ENCODE measurements at places on chromosomes 2 and 18.

GRCh38 chr18:76955524-76956170, 133.3 kb downstream of the ZNF236 start:
- peak; percentile 9 for DNase-seq

DNA sequence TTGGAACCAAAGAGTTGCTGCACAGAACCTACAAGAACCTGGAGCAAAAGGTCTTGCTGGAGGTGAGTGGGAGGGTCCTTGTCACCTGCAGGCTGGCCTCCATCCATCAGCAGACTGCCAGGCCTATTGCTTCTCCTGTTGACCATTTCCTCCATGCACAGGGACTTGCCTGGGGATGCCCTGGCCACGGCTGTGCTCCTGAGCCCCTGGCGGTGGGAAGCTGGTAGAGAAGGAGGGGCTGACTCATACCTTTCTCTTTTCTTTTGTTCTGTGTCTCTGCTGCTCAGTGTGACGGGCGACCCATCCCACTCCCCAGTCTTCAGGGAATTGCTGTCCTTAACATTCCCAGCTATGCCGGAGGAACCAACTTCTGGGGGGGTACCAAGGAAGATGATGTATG, 102.6 kb downstream of the DGKD start:
- no peak for DNase-seq

DNA sequence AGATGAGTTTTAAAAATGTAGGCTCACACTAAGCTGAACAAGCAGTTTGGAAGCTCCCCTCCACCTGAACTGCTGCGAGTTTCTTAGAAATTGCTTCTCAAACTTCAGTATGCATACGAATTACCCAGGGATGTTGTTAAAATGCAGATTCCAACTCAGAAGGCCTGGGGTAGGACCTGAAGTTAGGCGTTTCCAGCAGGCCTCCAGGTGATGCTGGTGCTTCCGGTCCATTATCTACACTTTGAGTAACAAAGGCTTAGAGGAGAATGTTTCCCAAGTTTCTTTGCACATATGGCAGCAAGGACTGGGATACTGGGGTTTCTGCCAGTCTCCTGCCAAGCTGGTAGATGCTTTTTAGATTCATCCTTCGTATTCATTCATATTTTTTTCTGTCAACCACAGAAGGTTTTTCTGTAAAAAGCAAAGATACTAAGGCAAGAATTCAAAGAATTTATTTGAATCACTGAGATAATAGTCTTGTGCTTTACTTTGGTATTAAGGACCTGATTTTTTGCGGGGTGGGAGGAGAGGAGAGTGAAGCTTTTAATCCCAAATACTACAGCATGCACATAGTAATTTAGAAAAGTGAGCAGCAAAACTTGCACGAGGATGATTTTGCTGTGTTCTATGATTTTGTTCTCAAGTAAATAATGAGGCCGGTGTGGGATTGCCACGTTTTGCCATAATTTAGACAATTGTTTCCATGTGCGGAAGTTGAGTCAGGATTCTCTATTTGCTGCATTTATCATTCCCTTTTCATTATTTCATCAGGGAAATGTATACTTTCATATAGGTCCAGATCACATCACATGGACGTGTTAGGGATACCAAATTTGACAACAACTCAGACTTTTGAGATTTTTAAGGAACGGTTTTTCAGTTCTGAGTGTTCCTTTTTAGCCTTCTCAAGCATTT, 137.6 kb upstream of the SPATS2L start:
- DNase-seq = no peak

GRCh38 chr2:27024812-27025211, 8.0 kb upstream of the TMEM214 start:
- no peak for DNase-seq

- DNase-seq = no peak
Measured at GRCh38 chr2:65361623-65362022, 70.8 kb downstream of the SPRED2 start.

GRCh38 chr2:42250925-42251324, 81.8 kb downstream of the EML4 start:
- no peak for DNase-seq

DNA sequence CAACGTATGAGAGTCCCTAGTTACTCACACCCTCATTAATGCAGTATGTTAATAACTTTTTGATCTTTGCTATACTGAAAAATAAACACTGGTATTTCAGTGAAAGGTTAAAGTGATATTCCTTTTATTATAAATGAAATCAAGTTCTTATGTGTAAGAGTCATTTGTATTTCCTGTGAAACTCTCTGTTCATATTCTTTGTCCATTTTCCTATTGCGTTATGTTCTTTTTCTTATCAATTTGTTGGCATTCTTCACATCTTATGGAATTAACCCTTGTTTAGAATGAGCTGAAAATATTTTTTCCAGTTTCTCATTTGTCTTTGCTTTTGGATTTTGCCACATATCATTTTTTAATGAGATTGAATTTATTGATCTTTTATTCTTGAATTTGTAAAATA, 44.8 kb downstream of the NDUFAF7 start:
- no peak for DNase-seq

- no peak for DNase-seq
Measured at GRCh38 chr2:10826625-10827024, 14.0 kb upstream of the PDIA6 start.

DNA sequence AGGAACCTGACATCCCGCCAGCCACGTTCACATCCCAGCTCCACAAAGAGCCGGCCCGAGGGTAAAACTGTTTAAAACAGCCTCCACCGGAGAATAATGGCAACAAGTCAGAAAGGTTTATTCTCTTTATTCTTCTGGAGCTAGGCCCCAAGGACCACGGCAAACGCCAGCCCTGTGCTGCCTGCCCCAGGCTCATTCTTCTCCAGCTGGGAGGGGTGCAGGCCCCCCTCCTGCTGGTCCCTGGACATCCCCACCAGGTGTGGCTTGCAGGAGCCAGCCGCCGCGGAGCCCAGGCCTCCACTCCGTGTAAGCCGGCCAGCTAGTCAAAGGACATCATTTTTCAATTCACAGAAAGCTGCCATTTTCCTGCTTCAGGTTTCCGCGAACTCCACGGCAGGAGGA, 65.8 kb upstream of the SALL3 start:
- DNase-seq = no peak

- DNase-seq = no peak
Measured at GRCh38 chr2:169362118-169362893, at the start of gene LRP2. TSS of gene LRP2 (minus strand) at chr2:169362534. CDS start at chr2:169362399, 135 bp downstream.

DNA sequence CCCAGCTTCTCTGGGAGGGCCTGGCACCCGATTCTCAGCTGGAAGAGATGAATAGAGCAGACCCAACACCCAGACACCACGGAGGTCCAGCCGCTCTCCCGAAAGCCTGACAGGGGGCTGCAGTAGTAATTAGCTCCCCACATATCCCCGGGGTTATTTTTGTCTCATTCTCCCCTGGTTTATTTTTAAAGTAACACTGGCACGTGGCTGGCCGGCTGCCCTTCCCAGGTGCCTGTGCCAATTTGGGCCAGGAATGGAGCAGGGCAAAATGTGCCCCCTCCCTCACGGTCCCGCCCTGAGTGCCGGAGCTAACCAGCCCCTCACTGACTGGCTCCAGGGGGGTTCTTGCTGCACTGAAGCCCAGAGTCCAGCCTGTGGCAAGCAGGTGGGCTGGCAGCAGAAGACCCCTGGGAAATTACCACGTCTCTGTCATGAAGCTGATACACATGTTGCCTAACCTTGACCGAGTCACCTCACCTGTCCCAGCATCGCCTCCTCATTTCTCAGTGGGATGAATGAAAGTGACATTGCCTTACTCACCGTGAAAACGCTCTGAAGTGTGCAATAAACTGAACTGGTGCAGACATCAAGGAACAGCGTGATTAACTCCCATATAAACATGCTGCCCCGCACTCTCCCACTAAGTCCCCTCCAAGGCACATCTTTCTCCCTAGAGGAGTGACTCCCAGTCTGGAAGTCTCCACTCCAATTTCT, 18.4 kb downstream of the KCNK3 start:
- DNase-seq = no peak

- DNase-seq = no peak
Measured at GRCh38 chr2:121545913-121546312, 15.2 kb downstream of the RNU4ATAC start.

DNA sequence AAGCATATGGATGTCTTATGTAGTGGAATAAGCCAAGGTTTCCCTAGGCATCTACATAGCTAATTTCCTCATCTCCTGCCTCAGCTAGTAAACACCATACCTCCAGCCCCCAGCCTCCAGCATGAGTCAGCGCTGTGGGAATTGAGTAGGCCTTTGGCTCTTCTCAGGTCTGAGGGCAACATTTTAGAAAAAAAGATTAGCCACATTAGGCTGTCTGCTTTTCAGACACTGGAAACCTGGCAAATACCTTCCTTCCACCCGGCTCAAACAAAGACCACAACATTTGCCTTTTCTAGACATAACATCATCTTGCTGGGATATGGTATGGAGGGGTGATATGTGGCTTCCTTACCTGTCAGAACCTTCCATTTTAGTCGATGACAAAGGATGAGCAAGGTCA, 6.1 kb upstream of the CCDC195 start:
- DNase-seq = no peak

DNA sequence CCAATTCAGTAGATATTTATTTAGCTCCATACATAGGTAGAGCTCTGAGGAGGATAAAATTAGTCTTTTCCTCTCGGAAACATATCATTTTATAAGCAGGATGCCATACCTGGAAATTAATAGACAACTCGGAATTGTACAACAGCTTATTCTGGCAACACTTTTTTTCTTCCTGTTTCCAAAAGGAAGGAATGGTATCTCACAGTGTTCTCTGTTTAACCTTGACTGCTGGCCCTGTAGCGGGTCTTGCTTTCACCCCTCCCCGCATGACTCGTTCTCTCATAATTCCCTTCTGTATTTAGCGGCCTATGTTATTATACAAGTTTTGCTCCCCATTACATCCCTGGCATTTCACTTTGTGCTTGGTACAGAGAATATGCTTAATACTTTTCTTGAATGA, 2.5 kb upstream of the KYNU start:
- no peak for DNase-seq

- no peak for DNase-seq
Measured at GRCh38 chr18:3120356-3120755, 99.4 kb downstream of the MYOM1 start.

- DNase-seq = peak; percentile 34
Measured at GRCh38 chr18:47953471-47953931, 23.0 kb upstream of the SMAD2 start.

GRCh38 chr18:44959013-44959412, 278.3 kb downstream of the SETBP1 start:
- DNase-seq = no peak

- no peak for DNase-seq
Measured at GRCh38 chr18:58162127-58162526, 118.1 kb downstream of the NEDD4L start.

GRCh38 chr2:228023619-228024018, 152.2 kb downstream of the DAW1 start:
- no peak for DNase-seq

DNA sequence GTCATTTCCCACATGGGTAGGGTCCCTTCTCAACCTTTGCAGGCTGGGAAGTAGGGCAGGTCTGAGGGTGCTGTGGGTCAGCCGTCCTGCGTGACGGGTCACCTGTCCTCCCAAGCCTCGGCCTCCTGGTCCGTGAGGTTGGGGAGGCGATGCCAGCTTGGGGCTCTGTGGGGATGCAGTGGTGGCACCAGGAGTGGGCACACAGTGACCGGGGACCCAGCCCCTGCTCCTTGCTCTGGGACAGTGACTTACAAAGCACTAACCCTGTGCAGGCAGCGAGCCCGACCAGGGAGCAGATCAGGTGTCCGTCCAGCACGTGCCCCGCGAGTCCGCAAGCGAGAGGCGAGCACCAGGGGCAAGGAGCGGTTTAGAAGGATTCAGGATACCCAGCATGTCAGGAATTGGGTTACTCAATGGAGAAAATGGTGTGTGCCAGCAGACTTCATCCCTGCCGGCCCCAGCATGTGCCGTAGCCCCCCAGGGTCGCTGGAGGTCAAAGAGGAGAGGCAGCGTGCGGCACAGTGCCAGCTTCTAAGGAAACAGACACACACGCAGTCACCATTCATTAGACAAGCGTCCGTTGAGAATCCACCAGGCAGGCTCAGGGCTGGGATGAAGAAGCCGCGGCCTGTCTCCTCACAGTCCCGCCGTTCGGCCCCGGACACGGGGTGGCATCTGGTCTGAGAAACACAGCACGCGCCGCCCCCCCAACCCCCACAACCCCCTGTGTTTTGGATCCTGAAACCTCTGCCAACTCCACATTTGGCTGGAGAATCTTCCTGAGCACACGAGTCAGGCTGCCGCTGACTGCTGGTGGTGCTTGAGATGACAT, 11.7 kb downstream of the COLEC11 start:
- no peak for DNase-seq

GRCh38 chr2:102397209-102397608, 25.8 kb upstream of the IL18RAP start:
- no peak for DNase-seq

DNA sequence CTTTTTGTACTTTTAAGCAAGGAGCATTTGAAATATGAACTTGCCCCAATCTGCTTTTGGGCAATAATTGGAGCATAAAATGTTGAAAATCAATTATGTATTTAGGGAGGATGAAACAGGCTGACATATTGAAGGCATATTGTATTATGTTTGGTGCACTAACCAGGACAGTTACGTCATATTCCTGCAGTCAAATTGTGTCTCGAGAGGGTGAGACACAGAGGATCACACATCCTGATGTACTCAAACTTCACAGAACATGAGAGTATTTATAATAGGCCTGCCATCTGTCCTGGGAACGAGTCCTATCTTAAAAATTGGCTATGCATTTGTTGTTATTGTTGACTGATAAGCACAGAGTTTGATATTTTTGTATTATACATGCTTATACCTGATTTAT, 44.7 kb downstream of the TANC1 start:
- no peak for DNase-seq

GRCh38 chr2:196389670-196390069, 218.3 kb upstream of the STK17B start:
- DNase-seq = no peak

- DNase-seq = no peak
Measured at GRCh38 chr2:156619021-156619539, 182.9 kb downstream of the GPD2 start.

GRCh38 chr2:28692411-28692810, 59.2 kb upstream of the PPP1CB start:
- no peak for DNase-seq

GRCh38 chr18:44320619-44321460, 359.8 kb upstream of the SETBP1 start:
- no peak for DNase-seq

GRCh38 chr2:241821460-241822263, 12.7 kb downstream of the NEU4 start:
- no peak for DNase-seq

DNA sequence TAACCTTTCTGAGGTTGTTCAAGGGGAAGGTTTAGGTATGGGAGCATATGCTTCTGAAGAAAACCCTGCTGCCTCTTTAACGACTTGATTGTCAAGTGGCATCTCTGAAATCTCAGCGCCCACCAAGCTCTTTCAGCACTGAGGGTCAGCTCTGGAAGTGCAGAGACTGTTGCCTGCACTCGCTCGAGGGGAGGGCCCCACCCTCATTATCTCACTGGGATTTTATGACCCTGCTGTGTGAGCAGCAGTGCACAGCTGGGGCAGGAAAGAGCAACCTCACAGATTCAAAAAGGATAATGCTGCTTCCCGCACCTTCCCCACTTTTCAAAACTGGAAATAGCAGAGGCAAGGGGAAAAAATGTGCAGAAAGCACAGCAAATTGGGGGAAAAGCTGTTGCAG, 56.9 kb upstream of the SPRED2 start:
- no peak for DNase-seq

- DNase-seq = no peak
Measured at GRCh38 chr2:76187415-76187814, 476.7 kb upstream of the GCFC2 start.

- no peak for DNase-seq
Measured at GRCh38 chr2:232388324-232388891, 9.9 kb downstream of the ALPP start.
